AML-193 (cell line): ENCODE measurements at places on chromosomes 4 and X.

DNA sequence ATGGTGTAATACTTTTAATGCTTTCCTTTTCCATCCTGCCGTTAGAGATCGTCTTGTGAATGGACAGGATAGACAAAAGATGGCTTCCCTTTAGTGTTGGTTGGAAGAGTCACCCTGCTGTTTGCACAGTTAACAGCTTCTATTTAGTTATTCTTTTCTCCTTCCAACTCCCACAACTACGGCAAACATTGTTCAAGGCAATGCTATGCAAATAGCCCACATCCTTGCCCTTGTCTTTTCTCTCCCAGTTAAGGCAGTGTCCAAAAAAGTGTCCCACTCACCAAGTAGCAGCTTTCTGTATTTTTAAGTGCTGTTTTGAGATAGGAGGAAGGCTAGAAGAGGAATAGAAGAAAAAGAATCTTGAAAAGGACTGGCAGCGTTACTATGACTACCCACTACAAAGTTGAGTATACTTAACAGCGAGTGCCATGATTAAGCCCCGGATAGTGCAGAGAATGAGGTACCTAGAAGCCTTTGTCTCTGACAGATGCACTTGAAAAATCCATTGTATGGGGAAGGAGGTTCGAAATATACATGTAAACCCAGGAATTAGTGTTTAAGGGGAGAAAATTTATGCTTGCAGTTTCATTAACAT, 12.1 kb upstream of the RUFY3 start:
- DNase-seq: no peak

DNA sequence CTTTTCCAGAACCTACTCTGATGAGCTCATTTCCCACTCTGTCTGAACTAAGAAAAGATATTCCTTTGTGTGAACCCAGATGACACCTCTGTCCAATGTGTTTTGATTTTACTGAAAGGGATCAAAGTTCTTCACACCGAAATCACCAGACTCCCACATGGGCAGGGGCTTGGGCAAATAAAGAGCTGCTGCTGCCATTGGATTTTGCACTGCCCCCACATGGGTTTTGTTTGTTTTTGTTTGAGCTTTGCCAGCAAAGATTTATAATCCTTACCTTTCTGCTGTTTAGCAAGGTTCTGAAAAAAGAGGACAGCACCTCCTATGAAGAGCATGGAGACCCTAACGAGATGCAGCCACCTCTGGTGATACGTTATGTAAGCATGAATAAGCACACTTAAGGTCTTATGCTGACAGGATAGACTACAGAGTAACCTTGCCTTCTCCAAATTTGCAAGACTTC, 44.3 kb downstream of the HSD17B13 start:
- no peak for DNase-seq

DNA sequence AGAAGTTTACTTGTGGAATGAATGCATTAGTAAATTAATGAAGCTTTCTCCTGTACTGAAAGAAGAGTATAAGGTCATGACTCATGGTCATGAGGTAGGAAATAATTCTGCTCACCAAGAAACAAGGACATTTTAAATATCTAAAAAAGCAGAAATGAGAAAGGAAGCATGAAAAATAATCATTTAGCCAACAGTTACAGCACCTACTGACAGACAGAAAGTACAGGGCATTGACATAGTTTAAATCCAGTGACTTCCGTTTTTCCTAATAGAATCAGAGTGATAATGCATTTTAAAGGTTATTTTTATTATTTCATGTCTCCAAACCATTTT, 30.5 kb upstream of the ACSL1 start:
- DNase-seq: peak; percentile 74

DNA sequence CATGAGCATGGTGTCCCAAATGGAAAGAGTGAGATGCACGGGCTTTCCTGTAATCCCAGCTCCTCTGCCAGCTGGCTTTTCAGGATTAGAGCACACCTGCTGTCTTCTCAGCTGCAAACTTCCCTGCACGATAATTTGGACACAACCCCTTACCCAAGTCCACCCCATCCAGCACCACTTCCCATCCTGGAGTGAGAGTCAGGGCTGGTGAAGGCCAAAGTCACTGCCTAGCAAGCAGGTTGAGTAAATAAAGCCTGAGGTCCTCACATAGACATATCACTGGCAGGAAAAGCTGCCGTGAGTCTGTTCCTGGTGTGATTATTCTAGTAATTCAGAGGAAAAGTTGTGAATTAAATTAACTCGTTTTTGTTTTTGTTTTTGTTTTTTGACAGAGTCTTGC, 113.9 kb upstream of the MBNL3 start:
- DNase-seq: no peak

DNA sequence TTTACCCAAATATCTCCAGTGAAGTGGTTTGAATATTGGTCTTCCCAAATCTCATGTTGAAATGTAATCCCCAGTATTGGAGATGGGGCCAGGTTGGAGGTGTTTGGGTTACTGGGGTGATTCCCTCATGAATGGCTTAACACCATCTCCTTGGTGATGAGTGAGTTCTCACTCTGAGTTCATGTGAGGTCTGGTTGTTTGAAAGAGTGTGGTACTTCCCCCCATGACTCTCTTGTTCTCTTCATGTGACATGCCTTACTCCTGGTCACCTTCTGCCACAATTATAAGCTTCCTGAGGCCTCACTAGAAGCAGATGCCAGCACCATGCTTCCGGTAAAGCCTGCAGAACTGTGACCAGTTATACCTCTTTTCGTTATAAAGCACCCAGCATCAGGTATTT, 32.9 kb upstream of the OTUD4 start:
- DNase-seq: no peak

DNA sequence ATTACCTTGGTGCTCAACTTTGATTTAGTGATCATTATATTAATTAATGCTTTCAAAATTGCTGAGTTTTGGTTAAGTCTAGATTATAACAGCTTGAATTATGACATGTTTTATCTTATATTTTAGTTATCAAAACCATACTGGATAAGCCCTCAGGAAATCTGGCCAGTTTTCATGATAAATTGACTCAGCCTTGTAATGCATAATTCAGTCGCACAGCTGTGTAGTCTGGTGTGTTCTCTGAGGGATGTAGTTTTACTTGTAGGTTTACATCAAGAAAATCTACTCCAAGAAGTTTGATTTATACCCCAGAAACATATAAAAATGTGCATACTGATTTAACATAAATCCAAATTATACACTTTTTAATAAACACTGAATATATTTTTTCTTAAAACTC, 477.5 kb downstream of the SPRY1 start:
- DNase-seq: no peak

DNA sequence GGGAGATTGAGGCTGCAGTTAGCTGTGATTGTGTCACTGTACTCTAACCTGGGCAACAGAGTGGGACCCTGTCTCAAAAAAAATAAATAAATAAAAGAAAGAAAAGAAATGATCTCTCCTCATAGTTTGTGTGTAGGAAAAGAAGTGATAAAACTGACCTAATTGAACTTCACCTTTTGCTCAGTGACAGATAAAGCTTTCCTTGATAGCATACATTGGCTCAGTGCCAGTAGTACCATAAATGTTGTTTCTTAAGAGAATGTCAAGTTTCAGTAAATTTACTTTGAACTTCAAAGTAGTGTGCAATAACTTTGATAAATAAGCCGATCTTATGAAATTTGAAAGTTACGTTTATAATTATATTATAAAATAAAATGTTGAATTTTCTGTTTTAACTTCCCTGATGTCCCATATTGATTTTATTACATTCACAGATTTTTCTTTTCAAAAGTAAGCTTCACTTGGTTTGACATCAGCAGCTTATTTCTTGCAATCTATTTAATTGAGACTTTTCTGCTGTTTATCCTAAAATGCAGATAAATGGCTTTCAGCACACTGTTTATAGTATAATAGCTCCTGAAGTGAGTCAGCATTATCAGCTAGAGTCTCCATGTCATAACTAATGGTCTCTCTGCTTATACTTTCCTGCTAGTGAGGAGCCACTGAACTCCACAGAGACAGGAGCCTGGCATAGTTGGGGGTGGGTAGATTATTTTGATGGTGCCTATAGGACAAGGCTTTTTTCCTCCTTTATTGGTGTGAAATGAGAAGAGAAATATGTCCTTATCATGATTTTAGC, 330.1 kb downstream of the BMPR1B start:
- DNase-seq: no peak

GRCh38 chrX:152927858-152928760, 30.2 kb downstream of the ZNF185 start:
- no peak for DNase-seq

- DNase-seq: no peak
Measured at GRCh38 chr4:7530082-7530481, 95.4 kb upstream of the PSAPL1 start.

GRCh38 chrX:53939127-53939526, 105.1 kb downstream of the PHF8 start:
- DNase-seq: peak; percentile 71

GRCh38 chrX:19772822-19773628, 114.4 kb downstream of the SH3KBP1 start:
- DNase-seq: no peak

DNA sequence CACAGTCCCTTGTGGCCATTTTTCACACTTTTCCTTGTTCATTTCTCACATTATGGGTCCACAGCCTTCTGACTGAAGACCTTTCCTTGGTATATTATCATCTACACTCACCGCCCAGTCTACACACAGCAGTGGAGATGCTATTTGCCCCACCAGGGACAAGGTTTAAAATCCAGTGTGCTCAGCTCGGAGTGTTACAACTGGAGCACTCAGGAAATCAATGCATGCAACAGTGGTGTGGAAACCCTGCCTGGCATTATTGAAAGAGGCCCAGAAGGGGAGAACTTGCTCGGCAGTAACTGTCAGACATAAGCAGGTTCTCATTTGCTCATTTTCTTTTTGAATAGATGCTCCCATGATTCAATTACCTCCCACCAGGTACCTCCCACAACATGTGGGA, 340.9 kb downstream of the DHRSX start:
- no peak for DNase-seq

DNA sequence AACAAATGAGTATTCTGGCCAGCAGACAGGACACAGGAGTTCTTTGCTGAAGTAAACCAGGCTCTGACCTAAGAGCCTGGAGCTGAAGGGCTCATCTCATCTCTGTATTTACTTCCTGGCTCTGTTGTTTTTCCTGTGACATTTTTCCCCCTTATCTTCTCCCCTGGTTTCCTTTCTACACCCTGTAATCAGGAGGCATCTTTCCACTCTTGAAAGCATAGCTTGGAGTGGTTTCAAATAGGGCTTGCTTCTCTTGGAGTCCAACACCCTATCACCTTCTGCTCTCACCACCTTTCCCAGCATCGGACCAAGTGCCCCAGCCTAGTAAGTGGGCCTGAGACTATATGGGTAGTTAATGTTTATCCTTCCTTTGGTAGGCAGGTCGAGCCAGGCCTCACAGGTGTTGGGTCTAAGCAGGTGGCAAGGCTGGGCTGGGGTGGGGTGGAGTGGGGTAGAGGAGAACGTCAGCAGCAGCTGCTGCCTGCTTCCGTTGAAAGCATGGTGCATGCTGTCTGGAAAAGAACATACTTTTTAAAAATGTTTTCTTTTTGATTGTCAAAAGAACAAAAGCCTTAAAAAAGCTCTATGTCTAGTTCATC, 1.2 kb downstream of the DRP2 start:
- no peak for DNase-seq

GRCh38 chrX:24956828-24957227, 58.9 kb downstream of the ARX start:
- DNase-seq: no peak

GRCh38 chrX:106588801-106589200, 23.0 kb upstream of the RADX start:
- no peak for DNase-seq

GRCh38 chrX:20609916-20610415, 343.3 kb upstream of the RPS6KA3 start:
- DNase-seq: no peak

DNA sequence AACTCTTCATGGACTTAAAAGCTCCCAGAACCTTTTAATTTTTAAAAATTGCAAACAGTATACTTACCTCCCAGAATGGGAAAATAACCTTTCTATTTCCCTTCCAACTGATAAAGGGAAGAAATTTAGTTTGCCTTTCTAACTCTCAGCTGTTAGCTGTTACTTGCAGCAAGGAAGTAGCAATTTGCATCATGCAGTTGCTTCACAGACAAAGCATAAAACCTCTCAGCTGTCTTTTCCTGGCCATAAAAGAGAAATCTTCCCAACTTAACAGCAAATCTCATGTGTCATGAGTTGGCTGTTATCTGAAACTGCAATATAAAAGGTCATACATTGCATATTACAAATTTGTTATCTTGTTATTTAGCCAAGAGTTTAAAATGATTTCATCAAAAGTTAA, 18.4 kb downstream of the C4orf17 start:
- no peak for DNase-seq

DNA sequence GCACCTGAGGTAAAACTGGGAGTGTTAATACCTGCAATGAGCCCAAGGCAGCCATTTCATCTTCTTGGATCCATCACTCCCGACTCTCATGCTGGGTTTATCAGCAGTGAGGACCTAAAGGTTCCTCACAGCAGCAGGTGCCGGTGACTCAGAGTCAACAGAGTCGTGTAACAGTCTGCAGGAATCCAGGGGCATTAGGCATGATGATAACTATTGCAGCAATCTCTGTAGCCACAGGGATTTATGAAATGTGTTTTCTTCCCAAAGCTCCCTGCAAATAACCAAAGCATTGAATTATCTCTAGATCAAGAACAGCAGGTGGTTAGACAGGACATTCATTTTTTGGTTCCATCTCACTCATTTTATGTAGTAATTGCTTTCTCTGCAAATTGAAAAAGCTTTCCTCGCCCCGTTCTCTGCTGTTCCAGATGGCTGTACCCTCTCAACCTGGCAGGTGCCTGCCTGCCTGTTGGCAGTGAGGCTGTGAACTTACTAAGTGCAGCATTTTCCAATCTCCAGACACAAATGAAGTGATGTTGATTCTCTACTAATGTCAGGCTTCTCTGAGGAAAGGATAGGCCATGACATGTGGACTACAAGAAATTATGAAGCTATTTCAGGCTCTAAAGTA, 48.1 kb upstream of the TSPAN7 start:
- DNase-seq: no peak

- DNase-seq: peak; percentile 25
Measured at GRCh38 chrX:111100191-111100590, 4.2 kb downstream of the PAK3 start.

DNA sequence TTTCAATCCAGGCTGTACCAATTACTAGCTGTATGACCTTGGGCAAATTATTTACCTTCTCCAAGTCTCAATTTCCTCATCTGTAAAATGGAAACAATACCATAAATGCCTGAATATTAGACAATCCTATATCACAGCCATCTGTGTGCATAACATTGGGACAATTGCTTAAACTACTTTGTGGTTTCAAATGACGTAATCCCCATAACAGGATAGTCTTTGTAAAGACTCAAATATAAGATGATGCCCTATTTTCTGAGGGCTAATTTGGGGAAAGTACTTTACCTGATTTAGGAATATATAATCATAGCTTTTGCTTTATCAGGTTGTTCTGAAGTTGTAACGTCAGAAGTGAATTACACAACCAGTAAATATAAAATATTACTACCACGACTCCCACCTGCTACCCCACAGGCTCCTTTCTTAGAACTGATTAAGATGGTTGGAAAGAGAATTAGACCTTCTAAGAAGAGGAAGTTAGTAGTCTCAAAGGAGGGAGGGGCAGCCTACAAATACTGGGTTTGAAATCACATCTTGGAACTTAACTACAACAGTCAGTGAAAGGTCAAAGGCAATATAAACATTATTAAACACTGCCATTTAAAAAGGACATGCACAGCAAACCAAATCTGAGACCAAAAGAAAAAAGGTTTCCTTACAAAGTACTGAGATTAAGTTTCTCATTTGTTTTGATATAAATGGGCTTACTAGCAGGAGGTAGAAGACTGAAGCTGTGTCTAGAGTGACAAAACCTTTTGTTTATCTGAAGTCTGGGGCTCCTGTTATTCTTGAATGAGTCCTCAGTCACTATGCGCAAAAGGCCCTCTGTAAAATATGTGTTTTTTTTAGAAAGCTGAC, 215.0 kb downstream of the SCFD2 start:
- DNase-seq: peak; percentile 29
